Occipital lobe (tissue), 3 donors: ENCODE measurements at places on chromosomes 6 and 20. TPM values are rescaled to one million over a fixed set of nuclear protein-coding genes. Genes with fewer than 3 reads are reported as not detected.

- DNase-seq, result no peak
Observed at GRCh38 chr6:156359912-156360311, 417.3 kb upstream of the ARID1B start.

- DNase-seq, result no peak
Observed at GRCh38 chr6:69180361-69181067, 545.4 kb downstream of the ADGRB3 start.

DNA sequence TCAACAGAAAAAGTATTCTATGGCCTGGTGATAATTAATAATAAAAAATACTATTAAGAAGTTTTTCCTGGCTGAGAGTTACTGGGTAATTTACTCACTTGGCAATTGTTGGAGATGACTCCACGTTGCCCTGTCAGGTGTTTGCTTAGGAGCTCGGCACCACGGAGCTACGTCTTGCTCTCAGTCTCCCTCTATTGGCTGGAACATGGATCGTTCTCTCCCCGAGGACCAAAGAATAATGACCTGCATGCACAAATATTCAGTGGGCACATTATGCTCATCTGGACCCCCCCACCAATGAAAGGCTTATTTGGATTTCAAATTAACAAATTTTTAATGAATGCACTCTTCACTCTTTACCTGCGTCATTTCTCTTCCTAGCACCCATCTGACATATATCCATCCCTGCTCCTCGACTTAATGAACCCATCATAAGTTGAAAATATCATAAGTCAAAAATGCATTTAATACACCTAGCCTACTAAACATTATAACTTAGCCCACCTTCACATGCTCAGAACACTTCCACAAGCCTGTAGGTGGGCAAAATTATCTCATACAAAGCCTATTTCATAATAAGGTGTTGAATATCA lies 71.0 kb upstream of the CD83 start:
- DNase-seq, result no peak

- no peak for DNase-seq
Observed at GRCh38 chr6:153099636-153100035, 31.4 kb downstream of the RGS17 start.

- no peak for DNase-seq
Observed at GRCh38 chr6:14281811-14282660, 164.5 kb downstream of the CD83 start.

GRCh38 chr6:131828951-131829350 lies 21.1 kb downstream of the ENPP1 start:
- DNase-seq, result no peak

- no peak for DNase-seq
Observed at GRCh38 chr6:163782436-163783003, 368.0 kb downstream of the QKI start.

DNA sequence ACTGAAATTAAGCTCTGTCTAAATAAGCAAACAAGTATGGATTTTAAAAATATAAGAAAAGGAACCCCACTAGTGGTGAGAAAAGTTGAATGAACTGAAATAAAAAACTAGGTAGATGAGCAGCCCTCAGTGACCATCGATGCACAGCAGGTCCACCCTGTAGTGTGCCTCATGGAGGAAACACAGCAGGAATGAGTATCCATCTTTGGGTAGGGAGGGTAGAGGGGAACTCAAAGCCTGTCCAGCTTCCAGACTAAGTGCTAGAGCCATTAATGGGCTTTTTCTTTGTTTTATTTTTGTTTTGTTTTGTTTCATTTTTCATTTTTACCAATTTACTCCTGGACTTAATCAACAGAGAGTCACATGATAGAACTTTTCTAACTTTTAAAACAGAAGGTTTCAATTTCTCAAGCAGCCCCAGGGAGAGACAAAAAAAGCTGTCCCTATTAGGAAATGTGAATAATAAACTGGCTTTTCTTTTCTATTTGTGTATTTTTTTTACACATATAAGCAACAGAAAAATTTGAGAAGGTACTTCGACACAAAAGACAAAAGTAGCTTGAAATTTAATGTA lies 700.6 kb downstream of the HACE1 start:
- no peak for DNase-seq

DNA sequence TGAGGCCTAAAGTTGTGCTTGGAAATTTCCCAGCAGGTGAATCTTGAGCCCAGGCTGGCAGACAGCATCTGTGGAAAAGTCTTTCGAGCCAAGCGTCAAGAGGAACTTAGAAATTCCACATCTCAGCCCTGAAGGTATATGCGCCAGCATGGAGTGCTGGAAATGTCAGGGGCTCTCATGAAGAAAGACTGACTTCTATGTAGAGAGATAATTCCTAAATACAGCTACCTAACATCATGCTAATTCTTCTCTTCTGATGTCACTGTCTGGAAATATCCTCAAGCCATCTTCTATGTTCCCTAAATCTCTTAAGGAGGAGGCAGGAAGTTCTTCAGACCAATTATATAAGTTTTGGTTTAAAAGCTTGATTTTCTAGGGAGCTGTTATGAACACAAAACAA lies 492.4 kb upstream of the MARCKS start:
- DNase-seq, result no peak

Gene GRM4
- 0.94 TPM for total RNA-seq
